ENCODE measurements at places on chromosomes 12 and 14.

DNA sequence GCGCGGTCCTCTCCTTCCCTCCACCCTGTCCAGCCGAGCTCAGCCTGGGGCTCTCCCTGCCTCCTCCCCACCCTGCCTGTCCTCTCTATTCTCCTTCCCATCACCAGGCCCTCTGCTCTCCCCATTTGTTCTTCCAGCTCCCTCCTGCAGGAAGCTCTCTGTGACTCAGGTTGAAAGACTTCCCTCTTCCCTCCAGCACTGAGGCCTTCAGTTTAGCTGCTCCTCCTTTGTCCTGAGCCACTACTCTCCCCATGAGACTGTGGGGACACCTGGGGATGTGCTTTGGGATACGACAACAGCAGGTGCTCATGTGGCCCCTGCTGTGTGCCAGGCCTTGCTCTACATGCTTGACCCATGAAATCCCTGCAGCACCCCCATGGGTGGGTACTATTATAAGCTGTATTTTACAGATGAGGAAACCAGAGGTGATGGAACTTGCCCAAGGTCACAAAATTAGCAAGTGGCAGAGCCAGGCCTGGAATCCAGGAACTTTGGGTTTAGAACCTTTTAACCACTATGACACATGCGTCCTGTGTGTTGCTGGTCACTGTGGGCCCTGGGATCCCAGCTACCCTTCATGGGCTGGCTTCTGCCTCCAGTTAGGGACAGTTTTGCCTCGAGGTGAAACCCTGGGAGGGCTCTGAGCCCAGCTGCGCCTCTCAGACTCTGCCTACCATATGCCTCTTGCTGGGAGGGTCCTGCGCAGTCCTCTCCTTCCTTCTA is 5.5 kb downstream of the KRT80 start:
- DNase-seq, result no peak

DNA sequence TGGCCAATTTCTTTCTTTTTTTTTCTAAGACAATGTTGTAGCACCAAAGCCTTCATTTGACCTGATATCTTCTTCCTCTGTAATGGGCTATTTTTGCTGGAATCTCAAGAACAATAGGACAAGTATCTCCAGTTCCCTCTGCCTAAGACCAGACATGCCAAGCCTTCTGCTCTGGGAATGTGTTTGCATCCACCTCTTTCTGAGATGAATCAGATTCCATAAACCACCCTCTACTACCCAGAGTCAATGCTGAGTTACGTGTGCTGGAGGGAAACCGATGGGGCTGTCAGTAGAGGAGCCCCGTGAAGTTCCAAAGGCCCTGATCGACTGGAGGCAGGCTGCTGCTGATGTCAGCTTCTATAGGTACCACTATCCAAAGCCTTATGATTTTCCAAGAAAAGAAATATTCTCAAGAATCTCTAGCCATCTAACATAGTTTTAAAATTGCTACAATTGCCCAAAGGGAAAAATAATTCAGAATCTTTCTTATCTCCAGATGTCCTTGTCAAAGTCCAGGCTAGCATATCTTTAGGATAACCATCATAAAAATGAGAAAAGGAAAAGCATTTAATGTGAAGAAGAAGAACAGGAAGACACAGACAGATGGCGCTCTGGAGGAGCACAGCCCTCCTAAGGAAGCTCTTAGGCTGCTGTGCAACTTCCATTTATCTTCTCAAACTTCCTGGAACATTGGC is 101.9 kb downstream of the SLC8A3 start:
- DNase-seq, result no peak

DNA sequence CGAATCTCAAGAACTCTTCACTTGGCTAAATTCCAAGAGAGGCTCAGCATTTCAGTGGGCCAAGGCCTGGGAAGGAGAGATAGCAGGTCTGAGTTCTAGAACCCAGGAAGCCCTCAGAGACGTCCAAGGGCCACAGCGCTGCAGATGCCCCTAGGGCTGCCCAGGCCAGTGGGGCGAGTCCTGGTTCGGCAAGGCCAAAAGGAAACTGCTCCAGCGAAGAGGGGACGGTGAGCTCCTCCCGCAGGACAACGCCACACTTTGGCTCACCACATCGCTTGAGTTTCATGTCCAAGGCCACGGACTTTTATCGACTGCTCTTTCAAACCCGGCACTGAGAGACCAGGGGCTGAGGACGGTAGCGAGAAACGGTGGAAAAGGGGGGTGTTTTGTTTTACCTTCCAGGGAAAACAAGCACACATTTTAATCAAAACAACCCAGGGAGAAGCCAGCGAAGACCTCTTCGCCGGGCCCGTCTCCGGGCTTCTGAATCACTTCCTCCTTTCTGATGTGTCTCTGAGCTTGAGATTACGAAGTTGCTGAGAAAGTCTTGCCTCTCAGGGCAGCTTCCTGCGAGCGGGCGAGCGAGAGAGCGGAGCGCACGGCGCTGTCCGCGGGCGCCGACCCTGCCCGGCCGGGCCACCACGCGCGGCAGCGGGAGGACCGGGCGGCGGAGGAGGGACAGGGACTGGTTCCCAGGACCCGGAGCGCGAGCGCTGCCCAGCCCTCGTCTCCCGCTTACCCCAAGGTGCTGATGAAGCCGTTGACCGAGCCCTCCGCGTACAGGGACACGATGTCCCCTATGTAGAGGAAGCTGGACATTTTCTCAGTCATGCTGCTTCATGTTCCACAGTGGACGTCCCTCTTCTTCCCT is 808 bp downstream of the ITPR2 start:
- peak; percentile 55 for DNase-seq

GRCh38 chr14:100950024-100950423 is 46.5 kb upstream of the RTL1 start:
- DNase-seq, result no peak

DNA sequence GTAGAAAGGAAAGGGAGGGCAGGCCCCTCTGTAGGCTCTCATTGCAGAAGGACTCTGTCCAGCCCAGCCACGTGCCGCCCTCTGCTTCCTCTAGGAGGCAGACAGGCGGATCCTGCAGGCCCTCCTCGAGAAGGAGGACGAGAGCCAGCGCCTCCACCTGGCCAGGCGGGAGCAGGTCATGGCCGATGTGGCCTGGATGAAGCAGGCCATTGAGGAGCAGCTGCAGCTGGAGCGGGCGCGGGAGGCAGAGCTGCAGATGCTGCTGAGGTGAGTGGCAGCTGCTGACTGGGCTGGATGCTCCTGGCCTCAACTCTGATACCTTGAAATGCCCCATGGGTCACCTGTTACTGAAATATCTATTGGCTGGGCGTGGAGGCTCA is 10.9 kb downstream of the TCHP start:
- peak; percentile 78 for DNase-seq

DNA sequence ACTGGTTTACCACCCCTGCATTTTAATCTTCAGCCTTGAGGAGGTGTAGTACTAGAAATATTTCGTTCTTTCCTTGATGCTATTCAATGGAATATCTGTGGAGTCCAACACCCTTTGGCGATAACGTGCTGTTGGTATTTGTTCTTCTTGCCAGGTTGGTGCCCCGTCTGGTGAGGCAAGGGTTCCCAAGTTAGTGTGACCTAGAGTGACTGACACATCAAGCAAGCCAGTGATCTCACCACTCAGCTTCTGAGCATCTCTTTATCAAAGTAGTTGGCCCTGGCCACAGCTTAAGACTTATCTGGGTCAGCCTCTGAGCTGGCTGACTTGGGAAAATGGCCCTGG is 60.2 kb downstream of the PLXNC1 start:
- no peak for DNase-seq
